Naive thymus-derived CD8-positive, alpha-beta T cell (primary cell): ENCODE measurements at places on chromosomes 1 and 21. TPM values are rescaled to one million over a fixed set of nuclear protein-coding genes. Genes with fewer than 3 reads are reported as not detected.

- no peak overlapping the region for H3K4me3 ChIP-seq
- no peaks in the 10 kb centered on the region for H3K36me3 ChIP-seq
- peaks cover 3% of the 10 kb centered on the region for H3K27me3 ChIP-seq
- H3K27ac ChIP-seq, result no peak overlapping the region
- DNase-seq, result peak; percentile 42
Measured at GRCh38 chr1:66402194-66402593, 131.8 kb upstream of the SGIP1 start.

DNA sequence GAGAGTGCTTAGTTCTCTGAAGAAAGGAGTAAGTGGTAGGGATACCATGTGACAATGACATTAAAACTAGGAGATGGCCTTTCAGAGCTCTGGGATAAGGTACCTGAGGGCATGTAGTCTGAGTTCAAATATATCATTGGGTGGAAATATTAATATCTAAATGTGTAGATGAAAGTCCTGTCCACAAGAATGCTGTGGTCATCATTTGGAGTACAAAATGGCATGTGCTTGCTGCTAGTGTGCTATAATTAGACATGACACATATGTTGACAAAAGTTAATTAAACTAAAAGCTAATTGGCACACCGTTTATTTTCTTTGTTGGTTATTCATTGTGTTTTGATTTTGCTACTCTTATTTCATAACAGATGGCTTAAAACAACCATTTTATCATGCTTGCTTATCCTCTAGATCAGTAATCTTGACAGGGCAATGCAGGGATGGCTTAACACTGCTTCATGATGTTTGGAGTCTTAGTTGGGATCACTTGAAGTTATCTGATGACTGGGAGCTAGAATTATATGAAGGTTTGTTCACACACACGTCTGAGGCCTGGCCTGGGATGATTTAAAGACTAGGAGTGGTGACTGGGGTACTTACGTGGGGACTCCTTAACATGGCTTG is 31.0 kb downstream of the CC2D1B start:
- H3K4me1 ChIP-seq, result no peaks in the 10 kb centered on the region
- DNase-seq, result no peak

CRYAA gene
- not detected for polyA plus RNA-seq

- H3K27me3 ChIP-seq, result no peaks in the 10 kb centered on the region
- no peak overlapping the region for H3K4me3 ChIP-seq
- no peak for DNase-seq
Measured at GRCh38 chr1:193131266-193131860, 9.5 kb downstream of the CDC73 start.

NBPF6 gene
- not detected for polyA plus RNA-seq

LRRC53 gene
- not detected for polyA plus RNA-seq

DNA sequence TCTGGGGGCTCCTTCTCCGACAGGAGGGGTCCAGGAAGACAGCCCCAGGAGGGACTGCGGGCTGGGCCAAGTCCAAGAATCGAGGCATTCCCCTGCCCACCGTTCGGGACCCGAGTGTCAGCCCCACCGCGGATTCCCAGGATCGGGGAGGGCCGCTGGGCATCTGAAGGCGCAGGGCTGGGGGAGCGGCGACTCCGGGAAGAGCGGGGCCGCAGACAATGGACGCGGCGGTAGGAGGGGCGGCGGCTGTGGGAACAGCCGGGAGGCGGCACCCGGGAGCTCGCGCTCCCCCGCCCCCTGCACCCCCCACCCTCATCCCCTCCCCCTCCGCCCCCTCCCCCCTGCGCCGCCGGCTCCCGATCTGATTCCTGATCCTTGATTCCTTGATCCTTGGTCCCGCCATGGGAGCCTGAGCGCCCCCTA is at the start of gene VANGL2:
VANGL2 (plus strand) TSS at position 342 of the 423 bp plus-strand sequence. CDS start 15,274 bp downstream, outside the sequence.
- no peaks in the 10 kb centered on the region for H3K36me3 ChIP-seq
- peaks cover 9% of the 10 kb centered on the region for H3K4me1 ChIP-seq
- H3K27ac ChIP-seq, result peak within 1 kb of the TSS; percentile 9

DNA sequence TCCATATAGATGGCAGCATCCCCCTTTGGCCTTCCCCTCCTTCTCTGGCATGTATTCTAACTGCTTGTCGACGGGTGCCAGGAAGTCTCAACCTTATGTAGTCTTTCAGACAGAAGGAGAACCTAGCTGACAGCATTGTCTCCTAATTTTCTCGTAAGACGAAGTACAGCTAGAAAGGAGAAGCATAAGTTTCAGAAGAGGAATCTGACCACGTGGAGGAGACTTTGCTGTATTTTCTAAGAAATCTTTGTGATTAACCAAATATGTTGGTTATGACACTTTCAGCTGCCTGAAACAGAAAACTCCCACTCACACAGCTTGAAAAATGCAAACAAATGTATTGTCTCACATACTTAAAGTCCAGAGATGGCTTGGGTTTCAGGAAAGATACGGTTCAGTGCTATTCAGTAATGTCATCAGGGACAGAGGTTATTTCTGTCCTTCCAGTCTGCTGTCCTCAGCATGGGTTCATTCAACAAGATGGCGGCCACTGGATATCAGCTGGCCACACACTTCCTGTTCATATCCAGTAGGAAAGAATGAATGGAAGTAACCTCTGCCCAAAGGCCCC is 109.5 kb upstream of the ZNF648 start:
- H3K36me3 ChIP-seq, result no peaks in the 10 kb centered on the region
- no peak overlapping the region for H3K27ac ChIP-seq
- peaks cover 2% of the 10 kb centered on the region for H3K4me1 ChIP-seq
- H3K4me3 ChIP-seq, result no peak overlapping the region

DNA sequence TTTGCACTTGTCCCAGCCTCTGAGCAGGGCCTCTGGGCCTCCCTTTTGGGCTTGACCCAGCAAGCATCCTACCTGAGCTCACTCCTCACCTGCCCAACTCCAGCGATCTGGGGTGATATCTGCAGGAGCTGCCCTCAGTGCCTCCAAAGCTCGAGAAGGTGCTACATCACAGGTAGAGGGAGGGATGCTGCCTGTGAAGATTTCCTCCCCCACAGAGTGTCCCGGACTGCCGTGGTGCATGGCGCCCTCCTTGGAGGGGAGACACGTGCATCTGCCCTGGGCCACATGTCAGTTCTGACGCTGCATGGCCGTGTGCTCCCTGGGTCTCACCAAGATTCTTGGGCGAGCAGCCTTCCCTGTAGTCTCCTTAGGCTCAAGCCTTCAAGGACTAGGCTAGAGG is 27.7 kb downstream of the NENF start:
- H3K36me3 ChIP-seq, result no peaks in the 10 kb centered on the region
- no peak overlapping the region for H3K4me3 ChIP-seq
- no peak for DNase-seq
- no peaks in the 10 kb centered on the region for H3K27me3 ChIP-seq
- H3K4me1 ChIP-seq, result peaks cover 12% of the 10 kb centered on the region
- no peak overlapping the region for H3K27ac ChIP-seq

DNA sequence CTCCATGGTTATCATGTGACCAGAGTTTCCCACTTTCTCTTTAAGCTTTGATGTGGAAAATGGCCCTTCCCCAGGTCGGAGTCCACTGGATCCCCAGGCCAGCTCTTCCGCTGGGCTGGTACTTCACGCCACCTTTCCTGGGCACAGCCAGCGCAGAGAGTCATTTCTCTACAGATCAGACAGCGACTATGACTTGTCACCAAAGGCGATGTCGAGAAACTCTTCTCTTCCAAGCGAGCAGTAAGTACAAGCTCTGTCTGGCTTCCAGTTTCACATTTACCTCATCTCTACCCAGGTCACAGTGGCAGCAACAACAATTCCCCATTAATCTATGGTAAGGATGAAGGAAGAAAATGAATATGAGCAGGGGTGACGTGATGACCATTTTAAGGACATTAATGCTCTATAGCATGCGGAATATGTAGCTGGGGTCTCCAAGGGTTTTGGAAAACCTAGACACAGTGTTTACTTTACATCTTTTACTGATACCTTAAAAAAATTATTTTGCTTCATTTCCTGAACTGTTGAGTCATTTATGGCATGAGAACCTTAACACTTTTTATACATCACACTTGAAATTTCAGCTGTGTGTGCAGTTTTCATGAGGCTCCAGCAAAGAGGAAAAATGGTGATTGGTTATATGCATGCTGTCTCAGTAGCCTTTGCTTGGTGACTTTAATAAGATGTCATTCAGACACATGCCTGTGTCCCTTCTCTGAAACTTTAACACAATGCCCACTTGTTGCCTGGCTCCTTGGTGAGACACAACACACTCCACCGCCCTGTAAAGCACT is 286.3 kb upstream of the SGIP1 start:
- DNase-seq, result no peak
